ENCODE measurements at places on chromosomes 4 and X.

DNA sequence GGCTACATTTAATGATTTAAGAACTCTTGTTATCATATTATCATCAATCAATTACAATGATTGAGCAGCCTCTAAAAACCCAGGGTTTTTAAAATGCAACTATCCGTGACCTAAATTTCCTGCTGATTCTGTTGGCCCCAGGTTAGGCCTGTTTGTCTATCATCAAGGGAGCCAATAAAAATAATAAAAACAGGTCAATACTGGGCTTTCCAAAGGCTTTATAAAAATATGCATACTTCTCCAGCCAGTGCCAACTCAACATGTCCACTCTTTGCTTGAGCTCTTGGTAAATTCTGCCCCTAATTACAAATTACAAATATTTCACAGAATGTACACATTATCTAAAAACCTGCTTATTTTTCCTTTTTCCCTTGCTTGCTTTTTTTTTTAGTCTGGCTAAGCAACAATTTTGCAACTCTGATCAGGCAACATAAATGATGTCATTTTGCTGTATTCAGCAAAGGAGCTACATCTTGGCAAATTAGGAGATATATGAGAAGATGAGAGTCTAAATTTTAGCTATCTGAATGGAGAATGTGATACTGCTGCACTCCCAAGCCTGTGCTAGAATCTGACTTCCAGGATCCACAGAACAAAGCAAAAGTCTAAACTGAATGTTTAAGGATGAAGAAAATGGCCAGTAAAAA lies 204.0 kb downstream of the SCFD2 start:
- H3K4me1 ChIP-seq: no peaks in the 10 kb centered on the region
- no peak overlapping the region for H3K4me3 ChIP-seq
- H3K27me3 ChIP-seq: no peaks in the 10 kb centered on the region
- H3K27ac ChIP-seq: no peak overlapping the region

DNA sequence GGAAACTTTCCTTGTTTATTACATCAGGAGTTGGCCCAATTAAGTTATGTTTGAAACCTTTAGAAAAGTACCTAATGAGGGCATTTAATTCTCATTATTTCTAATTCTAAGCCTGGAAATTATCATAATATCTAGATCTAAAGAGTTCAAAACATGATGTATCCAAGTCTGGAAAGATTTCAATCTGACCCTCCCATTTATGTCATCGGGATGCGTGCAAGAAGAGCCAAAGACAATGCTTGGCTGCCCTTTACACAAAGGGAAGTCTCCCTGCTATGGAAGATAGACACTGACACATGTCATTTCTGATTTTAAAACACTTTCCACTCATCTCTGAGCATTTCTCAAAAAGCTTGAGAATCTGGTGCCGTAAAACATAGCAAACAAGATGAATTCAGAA lies 222.4 kb downstream of the ANTXR2 start:
- H3K36me3 ChIP-seq: no peaks in the 10 kb centered on the region
- H3K27me3 ChIP-seq: no peaks in the 10 kb centered on the region
- DNase-seq: no peak
- H3K27ac ChIP-seq: no peak overlapping the region

DNA sequence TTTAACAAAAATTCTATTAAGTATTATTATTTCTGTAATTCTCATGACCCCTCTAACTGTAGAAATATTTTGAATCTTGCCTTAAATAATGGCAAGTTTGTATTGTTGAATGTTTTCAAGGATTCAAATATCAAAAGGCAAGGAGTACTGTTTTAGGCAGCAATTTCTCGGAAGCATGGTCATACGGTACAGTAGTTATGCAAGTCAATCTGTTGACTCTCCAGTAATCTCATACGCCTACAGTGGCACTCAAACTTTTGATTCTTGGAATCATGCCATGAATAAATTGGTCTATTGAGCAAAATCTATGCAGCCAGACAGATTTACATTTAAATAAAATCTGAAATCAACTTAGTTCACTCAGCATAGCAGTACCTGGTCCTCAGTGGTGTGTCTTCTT lies 139.6 kb upstream of the FAM47C start:
- H3K27ac ChIP-seq: no peak overlapping the region
- no peak for DNase-seq
- H3K4me3 ChIP-seq: no peak overlapping the region
- no peaks in the 10 kb centered on the region for H3K27me3 ChIP-seq

- H3K27ac ChIP-seq: no peak overlapping the region
- no peak for DNase-seq
- H3K36me3 ChIP-seq: no peaks in the 10 kb centered on the region
- no peak overlapping the region for H3K4me3 ChIP-seq
- H3K27me3 ChIP-seq: no peaks in the 10 kb centered on the region
These were observed 177.6 kb downstream of the CPE start for GRCh38 chr4:165556383-165556782.

GRCh38 chr4:176969011-176969410 lies 176.3 kb upstream of the VEGFC start:
- H3K27me3 ChIP-seq: no peaks in the 10 kb centered on the region
- no peaks in the 10 kb centered on the region for H3K4me1 ChIP-seq
- H3K4me3 ChIP-seq: no peak overlapping the region
- no peak overlapping the region for H3K27ac ChIP-seq
- DNase-seq: no peak

DNA sequence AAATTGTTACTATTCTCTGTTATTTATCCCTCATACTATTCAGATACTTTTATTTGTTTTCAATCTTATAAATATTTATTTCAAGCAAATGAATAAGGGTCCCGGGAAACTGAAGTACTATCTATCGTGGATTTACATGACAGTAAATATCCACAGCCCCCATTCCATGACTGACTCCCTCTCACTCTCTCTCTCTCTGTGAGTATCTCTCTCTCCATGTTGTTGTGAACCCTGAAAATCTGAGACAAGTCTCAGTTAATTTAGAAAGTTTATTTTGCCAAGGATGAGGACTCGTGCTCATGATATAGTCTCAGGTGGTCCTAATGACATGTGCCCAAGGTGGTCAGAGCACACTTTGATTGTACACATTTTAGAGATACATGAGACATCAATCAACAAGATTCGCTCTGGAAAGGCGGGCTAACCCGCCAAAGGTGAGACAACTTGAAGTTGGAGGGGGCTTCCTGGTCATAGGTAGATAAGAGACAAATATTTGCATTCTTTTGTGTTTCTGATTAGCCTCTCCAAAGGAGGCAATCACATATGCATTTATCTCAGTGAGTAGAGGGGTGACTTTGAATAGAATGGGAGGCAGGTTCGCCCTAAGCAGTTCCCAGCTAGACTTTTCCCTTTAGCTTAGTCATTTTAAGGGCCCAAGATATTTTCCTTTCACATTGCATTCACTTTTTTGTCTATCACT lies 986.4 kb downstream of the NLGN4X start:
- H3K4me3 ChIP-seq: no peak overlapping the region
- H3K36me3 ChIP-seq: no peaks in the 10 kb centered on the region
- H3K27me3 ChIP-seq: no peaks in the 10 kb centered on the region
- no peak for DNase-seq

- no peaks in the 10 kb centered on the region for H3K36me3 ChIP-seq
- H3K27ac ChIP-seq: no peak overlapping the region
- H3K4me1 ChIP-seq: no peaks in the 10 kb centered on the region
- no peak overlapping the region for H3K4me3 ChIP-seq
- no peaks in the 10 kb centered on the region for H3K27me3 ChIP-seq
These were observed 92.4 kb downstream of the CXCL13 start for GRCh38 chr4:77697860-77698590.

- no peak for DNase-seq
- H3K27ac ChIP-seq: no peak overlapping the region
- no peaks in the 10 kb centered on the region for H3K4me1 ChIP-seq
- no peak overlapping the region for H3K4me3 ChIP-seq
These were observed 24.8 kb downstream of the IQSEC2 start for GRCh38 chrX:53256446-53257041.

- H3K36me3 ChIP-seq: no peaks in the 10 kb centered on the region
- no peak for DNase-seq
- H3K27ac ChIP-seq: no peak overlapping the region
- H3K4me3 ChIP-seq: no peak overlapping the region
These were observed 1.7 kb upstream of the CENPC start for GRCh38 chr4:67546971-67547370.

- H3K27me3 ChIP-seq: no peaks in the 10 kb centered on the region
- no peak overlapping the region for H3K27ac ChIP-seq
- no peaks in the 10 kb centered on the region for H3K4me1 ChIP-seq
- no peak for DNase-seq
- H3K36me3 ChIP-seq: no peaks in the 10 kb centered on the region
- H3K4me3 ChIP-seq: no peak overlapping the region
These were observed 579.5 kb downstream of the GALNTL6 start for GRCh38 chr4:172392741-172393140.

- H3K4me3 ChIP-seq: no peak overlapping the region
- no peak for DNase-seq
- no peaks in the 10 kb centered on the region for H3K4me1 ChIP-seq
- H3K27me3 ChIP-seq: no peaks in the 10 kb centered on the region
- H3K27ac ChIP-seq: no peak overlapping the region
- H3K36me3 ChIP-seq: peaks cover 2% of the 10 kb centered on the region
These were observed 48.8 kb downstream of the PCGF3 start for GRCh38 chr4:754221-755120.

GRCh38 chrX:49249071-49249470 lies 13.8 kb downstream of the CCDC22 start:
- no peak overlapping the region for H3K4me3 ChIP-seq
- H3K36me3 ChIP-seq: peaks cover 35% of the 10 kb centered on the region
- H3K27ac ChIP-seq: no peak overlapping the region
- no peaks in the 10 kb centered on the region for H3K27me3 ChIP-seq
- H3K4me1 ChIP-seq: no peaks in the 10 kb centered on the region
- no peak for DNase-seq

GRCh38 chr4:119162174-119162573 lies 26.5 kb downstream of the MYOZ2 start:
- no peak for DNase-seq
- H3K4me3 ChIP-seq: no peak overlapping the region
- H3K36me3 ChIP-seq: no peaks in the 10 kb centered on the region
- no peaks in the 10 kb centered on the region for H3K4me1 ChIP-seq
- H3K27ac ChIP-seq: no peak overlapping the region
- H3K27me3 ChIP-seq: no peaks in the 10 kb centered on the region

- H3K27me3 ChIP-seq: no peaks in the 10 kb centered on the region
- peaks cover 44% of the 10 kb centered on the region for H3K4me1 ChIP-seq
- no peak overlapping the region for H3K27ac ChIP-seq
- no peak for DNase-seq
These were observed 196.0 kb downstream of the NWD2 start for GRCh38 chr4:37440501-37440900.

- no peaks in the 10 kb centered on the region for H3K27me3 ChIP-seq
- H3K27ac ChIP-seq: no peak overlapping the region
- H3K4me3 ChIP-seq: no peak overlapping the region
- H3K36me3 ChIP-seq: no peaks in the 10 kb centered on the region
- no peak for DNase-seq
- H3K4me1 ChIP-seq: no peaks in the 10 kb centered on the region
These were observed 14.0 kb downstream of the SLIT2 start for GRCh38 chr4:20265726-20266125.

DNA sequence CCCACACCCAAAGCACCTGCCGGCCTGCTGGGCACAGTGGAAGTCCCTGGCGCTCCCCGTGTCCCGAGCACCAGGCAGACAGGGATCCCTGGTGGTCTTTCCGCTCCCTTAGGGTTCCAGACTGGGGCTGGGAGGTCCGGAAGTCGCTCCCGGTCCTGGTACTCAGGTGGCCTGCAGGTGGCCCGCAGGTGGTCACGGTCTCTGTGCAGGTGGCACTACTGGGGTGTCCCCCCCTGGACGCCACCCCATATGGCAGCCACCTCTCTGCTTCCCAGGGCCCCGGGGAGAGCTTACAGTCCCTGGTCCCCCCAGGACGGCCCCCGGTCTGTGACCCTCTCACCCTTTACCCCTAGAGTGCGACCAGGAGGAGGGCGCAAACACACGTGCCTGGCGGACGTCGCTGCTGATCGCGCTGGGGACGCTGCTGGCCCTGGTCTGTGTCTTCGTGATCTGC lies 13.6 kb downstream of the SLC25A6 start:
- H3K27me3 ChIP-seq: no peaks in the 10 kb centered on the region
- no peaks in the 10 kb centered on the region for H3K36me3 ChIP-seq
- no peaks in the 10 kb centered on the region for H3K4me1 ChIP-seq
- no peak overlapping the region for H3K27ac ChIP-seq
- DNase-seq: no peak
- no peak overlapping the region for H3K4me3 ChIP-seq
